HT-29 (cell line): ENCODE measurements at places on chromosomes 2 and 18. TPM values are rescaled to one million over a fixed set of nuclear protein-coding genes. Genes with fewer than 3 reads are reported as not detected.

DNA sequence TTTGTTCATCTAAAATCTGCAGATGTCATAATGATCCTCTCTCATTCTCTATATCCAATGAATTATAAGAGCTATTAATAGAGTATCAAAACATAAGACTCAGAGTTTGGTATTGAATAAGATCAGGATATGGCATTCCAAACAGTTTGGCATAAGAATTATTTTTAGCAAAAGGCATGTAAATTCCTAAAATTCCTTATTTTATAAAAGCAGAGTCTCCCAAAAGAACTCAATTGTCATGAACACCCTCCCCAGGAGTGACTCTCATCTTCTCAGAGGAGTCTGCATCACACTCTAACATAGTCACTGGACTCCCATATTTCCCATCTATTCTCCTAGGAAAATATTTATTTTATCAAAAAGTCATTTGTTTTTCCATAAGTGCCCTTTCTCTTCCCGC is 1710.2 kb upstream of the SLC39A10 start:
- DNase-seq = no peak

GRCh38 chr2:85012855-85013254 is 41.9 kb downstream of the KCMF1 start:
- DNase-seq = no peak

GRCh38 chr18:49898421-49898820 is 85.1 kb upstream of the ACAA2 start:
- peak; percentile 74 for DNase-seq

DNA sequence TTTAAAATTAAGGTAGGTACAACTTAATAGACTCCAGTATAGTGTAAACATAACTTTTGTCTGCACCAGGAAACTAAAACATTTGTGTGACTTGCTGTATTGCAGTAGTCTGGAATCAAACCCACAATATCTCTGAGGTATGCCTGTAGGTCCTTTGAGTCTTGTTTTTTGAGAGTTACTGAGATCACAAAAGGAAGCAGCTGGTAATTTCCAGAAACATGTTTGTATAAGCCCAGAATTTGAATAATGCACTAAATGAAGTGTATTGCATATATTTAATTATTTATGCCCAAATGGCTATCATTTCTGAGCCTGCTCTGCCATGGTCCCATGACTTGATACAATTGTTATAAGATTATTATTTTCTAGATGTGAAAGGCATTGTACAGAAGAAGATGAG is 143.3 kb upstream of the LYPD6 start:
- DNase-seq = no peak

- DNase-seq = no peak
These were observed 102.9 kb upstream of the RIOK3 start for GRCh38 chr18:23350188-23350587.

DNA sequence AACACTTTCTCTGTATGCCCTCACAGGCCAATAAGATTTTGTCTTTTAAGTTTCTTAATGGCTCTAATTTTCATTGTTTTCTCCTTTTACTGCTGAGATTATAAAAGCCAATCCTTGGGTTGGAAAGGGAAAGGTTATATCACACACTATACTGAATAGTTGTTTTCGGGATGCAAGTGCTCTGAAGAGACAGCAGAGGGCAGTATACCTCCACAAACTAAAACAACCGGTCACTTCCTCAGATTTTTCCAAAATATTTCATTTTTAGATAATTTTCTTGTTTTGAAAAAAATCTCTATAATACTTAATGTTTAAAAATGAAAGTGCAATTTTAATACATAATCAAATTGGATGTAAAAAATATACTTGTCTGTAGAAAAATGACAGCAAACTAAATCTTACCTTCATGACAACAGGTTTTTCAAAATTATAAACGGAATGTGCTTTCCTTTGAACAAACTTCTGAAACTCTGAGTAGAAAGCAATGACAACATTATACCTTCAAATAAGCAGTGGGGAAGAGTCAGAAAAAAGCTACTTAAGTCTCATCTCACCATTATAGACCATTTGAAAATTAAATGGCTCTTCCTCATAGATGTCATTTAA is 82.7 kb downstream of the ORC4 start:
- DNase-seq = peak; percentile 59

IL37 gene
- total RNA-seq = not detected in 2 replicates
